ENCODE measurements at places on chromosomes 1 and 21. TPM values are rescaled to one million over a fixed set of nuclear protein-coding genes. Genes with fewer than 3 reads are reported as not detected.

DNA sequence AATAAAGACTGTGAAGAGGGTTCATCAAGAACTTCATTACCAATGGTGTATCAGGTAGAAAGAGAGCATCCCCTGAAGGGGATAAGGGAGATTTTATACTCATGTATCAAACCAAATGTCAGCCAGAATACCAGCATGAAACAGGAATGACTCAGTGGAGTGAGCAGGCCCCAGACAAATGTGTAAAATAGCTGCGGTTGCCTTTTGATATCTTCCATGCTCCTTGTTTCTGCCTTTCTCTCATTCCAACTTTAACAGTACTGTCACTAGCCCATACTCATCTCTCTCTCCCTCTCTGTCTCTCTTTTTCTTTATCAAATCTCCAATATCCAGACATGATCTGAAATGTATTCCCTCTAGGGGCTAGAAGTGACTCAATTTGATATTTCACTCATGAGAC lies 47.8 kb downstream of the GPR88 start:
- no peak for DNase-seq

DNA sequence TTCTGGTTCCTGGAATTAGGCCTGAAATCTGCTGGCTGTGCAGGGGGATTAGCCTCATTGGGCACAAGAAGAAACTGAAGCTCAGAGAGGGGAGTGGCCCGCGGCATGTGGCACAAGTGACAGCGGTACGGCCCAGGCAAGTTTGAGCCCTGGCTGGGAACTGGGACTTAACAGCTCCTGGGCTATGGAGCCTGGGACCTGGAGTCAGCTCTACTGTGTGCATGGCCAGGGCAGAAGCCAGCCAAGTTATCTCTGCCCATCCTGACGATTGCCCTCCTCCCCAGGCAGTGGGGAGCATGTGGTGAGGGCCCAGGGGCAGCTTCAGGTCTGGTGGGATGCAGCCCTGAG lies 61.3 kb downstream of the ALPL start:
- DNase-seq = no peak

GRCh38 chr1:20980051-20980450 lies 192.9 kb upstream of the HP1BP3 start:
- no peak for DNase-seq

DNA sequence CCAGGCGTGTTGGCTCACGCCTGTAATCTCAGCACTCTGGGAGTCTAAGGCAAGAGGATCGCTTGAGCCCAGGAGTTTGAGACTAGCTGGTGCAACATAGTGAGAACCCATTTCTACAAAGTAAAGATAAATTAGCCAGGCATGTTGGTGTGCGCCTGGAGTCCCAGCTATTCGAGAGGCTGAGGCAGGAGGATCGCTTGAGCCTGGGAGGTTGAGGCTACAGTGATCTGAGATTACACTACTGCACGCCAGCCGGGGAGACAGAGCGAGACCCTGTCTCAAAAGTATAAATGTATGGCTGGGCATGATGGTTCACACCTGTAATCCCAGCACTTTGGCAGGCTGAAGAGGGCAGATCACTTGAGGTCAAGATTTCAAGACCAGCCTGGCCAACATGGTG lies 51.5 kb upstream of the LBR start:
- DNase-seq = no peak

GRCh38 chr1:194512957-194513356 lies 1326.5 kb upstream of the B3GALT2 start:
- no peak for DNase-seq

DNA sequence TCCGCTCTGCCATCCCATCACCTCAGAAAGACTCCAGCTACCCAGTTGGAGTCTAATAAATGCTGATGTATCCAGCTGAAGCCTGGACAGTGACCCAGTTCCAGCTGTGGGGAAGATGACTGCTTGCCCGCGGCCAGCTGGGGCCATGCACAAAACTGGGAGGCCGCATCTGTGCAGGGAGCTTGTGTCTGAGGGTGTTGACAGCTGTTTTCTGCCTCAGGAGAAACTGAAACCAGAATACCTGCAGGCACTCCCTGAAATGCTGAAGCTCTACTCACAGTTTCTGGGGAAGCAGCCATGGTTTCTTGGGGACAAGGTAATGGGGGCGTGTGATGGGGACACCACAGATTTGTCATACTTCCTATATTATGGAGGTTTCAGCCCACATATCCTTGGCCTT lies 3.2 kb downstream of the GSTM2 start:
- no peak for DNase-seq

DNA sequence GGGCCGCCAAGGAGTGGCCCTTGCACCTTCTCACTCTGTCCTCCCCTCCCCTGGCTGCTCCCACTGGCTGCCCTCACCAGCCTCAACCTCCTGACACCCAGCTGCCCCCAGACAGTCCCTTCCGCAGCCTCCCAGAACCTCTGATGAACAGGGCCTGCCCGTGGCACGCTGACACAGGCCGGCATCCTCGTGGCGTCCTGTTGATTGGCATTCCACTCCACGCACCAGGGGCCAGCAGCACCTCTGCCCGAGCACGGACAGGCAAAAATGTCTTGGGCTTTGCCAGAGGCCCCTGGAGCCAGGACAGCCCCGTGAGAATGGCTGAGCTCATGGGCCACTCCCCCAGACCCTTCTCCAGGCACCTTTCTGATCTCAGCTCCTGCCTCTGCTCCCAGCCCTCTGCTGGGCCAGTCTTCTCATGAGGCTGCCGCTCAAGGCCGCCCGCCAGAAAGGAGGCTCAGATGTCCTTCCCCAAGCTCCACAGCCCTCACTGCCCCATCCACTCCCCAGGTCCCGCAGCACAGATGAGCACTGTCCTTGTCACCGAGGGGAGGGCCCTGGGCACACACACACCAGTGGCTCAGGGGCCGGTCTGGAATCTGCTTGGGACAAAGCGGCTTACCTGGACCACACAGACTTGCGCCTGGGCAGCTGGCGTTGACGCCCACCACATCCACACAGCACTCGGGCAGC lies 15.8 kb upstream of the RNF223 start:
- DNase-seq = no peak

Gene LENEP
- 0.36 TPM for polyA plus RNA-seq

Gene ICOSLG
- polyA plus RNA-seq = 10.7 TPM

Gene MROH9
- polyA plus RNA-seq = not detected

- DNase-seq = no peak
Observed at GRCh38 chr1:6185635-6186382, 5.7 kb upstream of the CHD5 start.

Gene ABCG1
- 7.6 TPM for polyA plus RNA-seq

Gene FCGR2B
- 0.84 TPM for polyA plus RNA-seq

Gene NTNG1
- polyA plus RNA-seq = 34.5 TPM

DNA sequence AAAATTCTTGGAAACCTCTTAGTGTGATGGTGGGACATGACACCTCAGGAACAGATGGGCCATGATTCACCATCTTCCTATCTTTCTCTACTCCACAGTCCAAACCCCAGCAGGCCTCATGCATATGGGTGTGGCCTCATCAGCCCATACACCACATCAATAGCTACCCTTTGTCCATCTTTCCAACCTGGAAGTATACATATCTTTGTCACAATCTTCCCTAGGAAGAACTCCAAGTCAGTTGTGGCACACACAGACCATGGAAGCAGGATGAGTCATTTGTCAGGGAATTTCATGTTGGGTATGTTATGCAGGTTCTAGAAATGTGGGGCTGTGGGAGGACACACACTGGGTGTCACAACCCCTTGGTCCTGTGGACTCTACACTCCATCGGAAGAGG lies 30.5 kb upstream of the CLCA4 start:
- no peak for DNase-seq

Gene PITHD1
- 63.3 TPM for polyA plus RNA-seq

DNA sequence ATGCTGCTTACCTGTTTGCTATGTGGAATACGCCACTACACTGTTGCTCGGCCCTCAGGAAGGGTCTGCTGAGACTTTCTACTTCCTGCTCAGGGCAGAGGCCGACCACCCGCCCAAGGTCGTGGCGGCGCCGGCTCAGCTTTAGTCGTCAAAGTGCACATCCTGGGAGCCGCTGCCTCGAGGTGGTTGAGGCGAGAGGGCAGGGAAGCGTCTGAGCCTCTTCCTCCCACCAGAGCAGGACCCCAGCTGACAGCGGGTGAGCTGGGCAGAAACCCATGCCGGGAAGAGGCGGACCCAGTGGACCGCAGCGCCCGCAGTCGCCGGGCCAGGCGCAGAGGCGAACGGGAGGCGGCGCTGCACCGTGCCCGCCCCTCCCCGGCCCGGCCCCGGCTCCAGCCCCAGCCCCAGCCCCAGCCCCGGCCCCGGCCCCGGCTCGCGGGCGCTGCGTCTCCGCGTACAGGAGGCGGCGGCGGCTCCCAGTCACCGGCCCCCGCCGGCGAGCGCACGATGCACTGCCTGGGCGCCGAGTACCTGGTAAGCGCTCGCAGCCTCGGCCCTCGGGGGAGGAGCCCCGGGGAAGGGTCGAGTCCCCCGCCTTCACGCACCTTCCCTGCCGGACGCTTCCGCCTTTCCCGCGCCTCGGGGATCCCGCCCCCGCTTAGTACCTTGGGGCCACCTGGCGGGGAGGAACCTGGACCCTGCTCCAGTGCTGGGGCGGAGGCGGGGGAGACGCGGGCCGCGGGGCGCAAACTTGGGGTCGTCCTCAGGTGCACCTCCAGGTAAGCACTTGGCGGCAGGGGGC lies at the start of gene SLC44A3:
Gene SLC44A3 (plus strand): TSS at position 413 of the 802 bp plus-strand sequence. CDS start 95 bp downstream, at position 508.
- DNase-seq = peak; percentile 33

GRCh38 chr1:43288058-43288784 lies 2.8 kb upstream of the C1orf210 start:
- no peak for DNase-seq

Measured in renal pelvis (tissue), 12 donors.